Effector memory CD8-positive, alpha-beta T cell (primary cell): ENCODE measurements at places on chromosomes 12 and 14.

- H3K27ac ChIP-seq = no peak overlapping the region
- H3K4me3 ChIP-seq = no peak overlapping the region
- H3K27me3 ChIP-seq = no peaks in the 10 kb centered on the region
- peaks cover 48% of the 10 kb centered on the region for H3K36me3 ChIP-seq
These were observed 29.1 kb downstream of the ATG14 start for GRCh38 chr14:55382483-55382882.

- no peak for DNase-seq
- H3K36me3 ChIP-seq = peaks cover 44% of the 10 kb centered on the region
- peaks cover 30% of the 10 kb centered on the region for H3K4me1 ChIP-seq
- H3K27ac ChIP-seq = no peak overlapping the region
- no peak overlapping the region for H3K4me3 ChIP-seq
- no peaks in the 10 kb centered on the region for H3K27me3 ChIP-seq
These were observed 8.6 kb downstream of the RAB5B start for GRCh38 chr12:55982319-55982936.

DNA sequence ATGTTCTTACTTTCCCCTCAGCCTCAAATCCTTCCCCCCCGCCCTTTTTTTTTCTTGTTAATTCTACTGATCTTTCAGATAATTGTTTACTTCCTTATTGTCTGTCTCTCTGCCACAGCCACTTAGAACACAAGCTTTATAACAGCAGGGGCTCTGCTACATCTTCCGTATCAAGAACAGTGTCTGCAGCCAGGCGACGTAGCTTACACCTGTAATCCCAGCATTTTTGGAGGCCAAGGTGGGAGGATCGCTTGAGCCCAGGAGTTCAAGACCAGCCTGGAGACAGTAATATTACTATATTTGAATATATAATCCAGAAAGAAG lies 5.4 kb downstream of the SOS2 start:
- no peak overlapping the region for H3K4me3 ChIP-seq
- H3K27me3 ChIP-seq = no peaks in the 10 kb centered on the region
- H3K27ac ChIP-seq = peak overlapping the region; percentile 87
- H3K36me3 ChIP-seq = peaks cover 19% of the 10 kb centered on the region
- H3K4me1 ChIP-seq = peaks cover 69% of the 10 kb centered on the region
- no peak for DNase-seq

DNA sequence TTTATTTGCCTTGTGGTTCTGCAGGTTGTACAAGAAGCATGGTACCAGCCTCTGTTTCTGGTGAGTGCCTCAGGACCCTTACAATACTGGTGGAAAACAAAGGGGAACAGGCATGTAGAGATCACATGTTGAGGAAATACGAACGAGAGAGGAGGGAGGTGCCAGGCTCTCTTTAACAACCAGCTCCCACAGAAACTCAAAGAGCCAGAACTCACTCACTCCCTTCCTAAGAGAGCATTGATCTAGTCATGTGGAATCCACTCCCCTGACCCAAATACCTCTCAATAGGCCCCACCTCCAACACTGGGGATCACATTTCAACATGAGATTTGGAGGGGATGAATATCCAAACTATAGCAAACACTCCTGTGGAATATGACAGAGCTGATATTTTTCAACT lies 938.0 kb downstream of the GALC start:
- no peak overlapping the region for H3K4me3 ChIP-seq
- H3K4me1 ChIP-seq = no peaks in the 10 kb centered on the region
- no peak overlapping the region for H3K27ac ChIP-seq
- H3K27me3 ChIP-seq = no peaks in the 10 kb centered on the region
- DNase-seq = no peak
- H3K36me3 ChIP-seq = no peaks in the 10 kb centered on the region

DNA sequence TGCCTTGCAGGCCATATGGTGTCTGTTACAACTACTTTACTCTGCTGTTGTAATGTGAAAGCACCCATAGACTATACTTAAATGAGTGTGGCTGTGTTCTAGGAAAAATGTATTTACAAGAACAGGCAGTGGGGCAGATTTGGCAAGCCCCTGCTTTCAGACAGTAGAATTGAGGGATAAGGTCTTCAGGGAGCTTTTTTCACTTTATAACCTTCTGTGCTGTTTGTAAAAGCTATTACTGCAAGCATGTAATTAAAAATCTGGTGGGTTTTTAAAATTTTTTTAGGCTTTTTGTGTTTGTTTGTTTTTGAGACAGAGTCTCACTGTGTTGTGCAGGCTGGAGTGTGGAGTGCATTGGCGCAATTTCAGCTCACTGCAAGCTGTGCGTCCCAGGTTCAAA lies 73.9 kb downstream of the VEZT start:
- no peaks in the 10 kb centered on the region for H3K27me3 ChIP-seq
- H3K4me3 ChIP-seq = no peak overlapping the region
- peaks cover 5% of the 10 kb centered on the region for H3K4me1 ChIP-seq

DNA sequence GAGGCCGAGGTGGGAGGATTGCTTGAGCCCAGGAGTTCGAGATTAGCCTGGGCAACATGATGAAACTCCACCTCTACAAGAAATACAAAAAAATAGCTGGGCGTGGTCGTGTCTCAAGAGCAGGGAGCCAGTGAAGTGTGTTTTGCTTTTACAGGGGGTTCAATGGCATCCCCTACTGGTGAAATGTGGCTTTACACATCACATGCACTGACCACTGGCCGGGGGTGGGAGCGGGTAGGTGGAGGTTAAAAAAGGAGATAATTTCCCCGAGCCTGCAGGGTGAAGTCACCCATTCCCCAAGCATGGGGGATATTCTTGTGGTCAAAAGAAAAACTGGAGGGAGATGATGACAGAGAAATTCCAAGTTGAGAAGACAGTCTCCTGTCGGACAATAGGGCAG lies 63.6 kb upstream of the PWP1 start:
- peaks cover 3% of the 10 kb centered on the region for H3K4me1 ChIP-seq
- H3K27ac ChIP-seq = no peak overlapping the region
- DNase-seq = no peak
- H3K27me3 ChIP-seq = peaks cover 6% of the 10 kb centered on the region

DNA sequence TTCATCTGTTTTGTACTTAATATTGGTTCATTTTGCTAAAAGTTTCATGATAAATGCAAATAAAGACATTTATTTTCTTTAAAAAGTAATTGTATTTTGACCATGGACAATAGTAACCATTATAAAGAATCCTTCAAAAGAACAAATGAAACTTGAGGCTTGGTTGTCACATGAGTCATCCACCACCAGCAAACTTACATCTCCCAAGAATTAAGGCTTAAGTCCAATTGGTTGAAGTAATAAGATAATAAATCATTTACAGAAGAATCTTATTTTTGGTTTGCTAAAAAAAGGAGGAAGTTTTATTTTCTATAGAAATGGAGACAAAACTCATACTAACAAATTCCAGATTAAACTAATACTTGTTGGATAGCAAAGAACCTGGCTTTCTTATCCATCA lies 84.8 kb upstream of the KITLG start:
- no peaks in the 10 kb centered on the region for H3K36me3 ChIP-seq
- H3K4me3 ChIP-seq = no peak overlapping the region
- no peak for DNase-seq
- H3K4me1 ChIP-seq = no peaks in the 10 kb centered on the region
- H3K27me3 ChIP-seq = no peaks in the 10 kb centered on the region

DNA sequence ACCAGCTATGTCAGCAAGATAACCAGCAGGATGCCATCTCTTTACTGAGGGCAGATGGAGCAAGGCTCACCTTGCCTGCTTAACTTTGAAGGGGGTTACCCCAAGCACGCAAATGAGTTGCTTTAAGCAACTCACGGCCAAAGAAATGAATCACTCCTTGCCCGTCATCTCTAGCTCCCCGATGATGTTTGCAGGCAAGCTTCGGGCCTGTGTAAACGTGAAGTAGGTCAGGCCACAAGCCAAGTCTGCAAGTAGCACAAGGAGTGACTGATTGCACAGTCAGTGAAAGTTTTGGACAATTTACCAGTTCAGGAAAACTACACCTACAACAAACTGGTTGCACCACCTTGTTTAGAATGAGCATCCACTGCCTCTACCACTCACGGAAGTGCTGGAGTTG lies 699.7 kb upstream of the TBX3 start:
- H3K27me3 ChIP-seq = no peaks in the 10 kb centered on the region
- no peak overlapping the region for H3K4me3 ChIP-seq
- H3K27ac ChIP-seq = no peak overlapping the region
- H3K4me1 ChIP-seq = no peaks in the 10 kb centered on the region
- no peaks in the 10 kb centered on the region for H3K36me3 ChIP-seq

- H3K4me1 ChIP-seq = no peaks in the 10 kb centered on the region
- H3K27me3 ChIP-seq = no peaks in the 10 kb centered on the region
- H3K36me3 ChIP-seq = peaks cover 3% of the 10 kb centered on the region
These were observed 36.4 kb downstream of the CPNE8 start for GRCh38 chr12:38869036-38869435.

- DNase-seq = no peak
- H3K27ac ChIP-seq = no peak overlapping the region
- H3K4me1 ChIP-seq = no peaks in the 10 kb centered on the region
- H3K36me3 ChIP-seq = peaks cover 4% of the 10 kb centered on the region
- peaks cover 57% of the 10 kb centered on the region for H3K27me3 ChIP-seq
These were observed 58.6 kb downstream of the KCNA5 start for GRCh38 chr12:5102261-5102789.

- H3K27ac ChIP-seq = no peak overlapping the region
- H3K36me3 ChIP-seq = no peaks in the 10 kb centered on the region
- H3K27me3 ChIP-seq = no peaks in the 10 kb centered on the region
- no peak for DNase-seq
- no peaks in the 10 kb centered on the region for H3K4me1 ChIP-seq
- no peak overlapping the region for H3K4me3 ChIP-seq
These were observed 690.9 kb upstream of the FBXO33 start for GRCh38 chr14:40122968-40123648.

DNA sequence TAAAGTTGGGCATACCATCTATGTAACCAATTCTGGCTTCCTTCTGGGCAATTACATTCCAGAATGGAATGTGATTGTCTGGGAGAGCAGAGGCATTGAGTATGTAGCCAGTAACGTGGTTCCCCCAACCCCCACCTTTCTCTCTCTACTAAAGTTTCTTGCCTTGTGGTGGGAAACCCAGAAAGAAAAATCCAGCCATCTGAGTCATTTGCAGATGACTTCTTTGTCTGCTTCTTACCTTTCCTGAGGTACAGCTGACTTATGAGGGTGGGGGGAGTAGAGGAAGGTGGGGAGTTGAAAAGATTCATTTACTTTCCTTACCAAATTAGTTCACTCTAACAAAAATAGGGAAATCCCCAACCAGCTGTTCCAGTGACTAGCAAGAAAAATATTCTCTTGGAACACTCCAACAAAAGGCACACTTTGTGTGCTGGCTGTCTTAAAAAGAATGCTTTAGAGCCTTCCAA lies 112.1 kb upstream of the FRMD6 start:
- H3K27me3 ChIP-seq = peaks cover 28% of the 10 kb centered on the region
- H3K4me1 ChIP-seq = no peaks in the 10 kb centered on the region
- H3K27ac ChIP-seq = no peak overlapping the region
- no peak for DNase-seq
- H3K4me3 ChIP-seq = no peak overlapping the region
- H3K36me3 ChIP-seq = no peaks in the 10 kb centered on the region

DNA sequence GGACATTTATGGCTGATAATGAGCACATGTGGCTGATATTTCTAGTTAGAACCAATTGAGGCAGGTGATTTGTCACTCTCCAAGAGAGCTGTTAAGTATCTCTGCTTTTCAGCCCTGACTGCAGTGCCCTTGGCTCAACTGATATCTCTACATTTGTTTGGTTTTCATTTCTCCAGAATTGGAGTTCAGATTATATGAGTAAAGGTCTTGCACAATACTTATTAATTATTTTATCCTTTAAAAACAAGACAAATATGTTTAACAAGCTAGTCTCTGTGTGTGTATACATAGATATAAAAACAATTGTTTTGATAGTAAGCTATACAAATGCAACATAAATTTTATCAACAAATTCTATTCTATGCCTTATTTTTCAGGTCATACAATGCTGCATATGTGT lies 105.2 kb downstream of the BRMS1L start:
- H3K4me1 ChIP-seq = peaks cover 6% of the 10 kb centered on the region
- peaks cover 8% of the 10 kb centered on the region for H3K27me3 ChIP-seq

DNA sequence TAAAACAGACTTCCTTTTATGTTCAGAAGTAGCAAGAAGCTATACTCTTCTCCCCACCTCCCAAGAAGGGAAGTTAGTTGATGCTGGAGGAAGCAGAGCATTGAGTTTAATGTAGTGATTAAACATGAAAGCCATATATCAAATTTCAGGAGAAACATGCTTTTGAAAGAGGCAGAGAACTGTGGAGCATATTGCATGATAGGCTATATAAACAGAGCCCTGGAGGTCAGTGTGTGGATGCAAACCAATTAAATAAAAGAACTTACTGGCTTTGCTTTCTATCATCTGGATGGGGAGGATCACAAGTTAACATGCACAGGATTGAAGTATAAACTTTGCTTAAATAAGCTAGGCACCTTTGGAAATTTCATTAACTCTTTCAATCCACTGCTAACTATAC lies 94.1 kb downstream of the MSRB3 start:
- no peak overlapping the region for H3K4me3 ChIP-seq
- no peak for DNase-seq
- no peaks in the 10 kb centered on the region for H3K27me3 ChIP-seq

DNA sequence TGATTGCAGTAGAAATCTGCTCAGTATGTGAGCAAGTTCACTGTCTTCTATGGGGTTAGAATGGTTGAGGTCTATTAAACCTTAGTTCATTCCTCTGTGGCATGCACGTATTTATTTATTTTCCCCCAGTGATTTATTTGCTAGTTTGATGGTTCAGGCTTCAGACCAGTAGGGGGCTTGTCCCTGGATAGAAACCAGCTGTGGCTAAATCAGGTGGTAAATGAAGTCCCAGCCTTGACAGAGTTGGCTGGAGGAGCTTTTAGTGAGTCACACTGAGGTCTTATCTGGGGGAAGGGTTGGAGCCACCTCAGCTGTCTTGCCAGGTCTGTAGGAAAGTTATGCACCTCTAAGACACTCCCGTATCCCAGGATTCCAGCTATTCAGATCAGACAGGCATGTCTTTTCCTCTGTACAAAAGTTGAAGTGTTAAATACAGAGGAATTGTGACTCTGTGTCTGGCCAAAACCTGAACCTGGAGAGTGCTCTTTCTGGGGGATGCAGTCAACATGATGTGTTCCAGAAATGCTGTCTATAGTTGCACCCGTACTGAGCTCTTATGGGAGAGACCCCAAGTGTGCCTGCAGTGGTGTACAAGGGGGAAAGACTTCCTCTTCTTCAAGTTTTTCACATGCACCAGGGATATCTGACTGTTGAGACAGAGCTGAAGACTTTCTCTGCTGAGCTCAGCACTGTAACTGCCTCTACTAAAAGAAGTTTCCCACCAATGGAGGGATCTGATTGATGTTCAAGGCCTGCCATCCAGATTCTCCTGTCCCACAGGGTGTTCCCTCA lies 1322.1 kb downstream of the TMEM121 start:
- peaks cover 6% of the 10 kb centered on the region for H3K27me3 ChIP-seq
- no peak overlapping the region for H3K4me3 ChIP-seq
- H3K27ac ChIP-seq = no peak overlapping the region
- H3K4me1 ChIP-seq = peaks cover 21% of the 10 kb centered on the region
- peaks cover 3% of the 10 kb centered on the region for H3K36me3 ChIP-seq
- DNase-seq = no peak

- H3K36me3 ChIP-seq = no peaks in the 10 kb centered on the region
- H3K4me1 ChIP-seq = no peaks in the 10 kb centered on the region
- peak overlapping the region; percentile 55 for H3K4me3 ChIP-seq
- H3K27me3 ChIP-seq = peaks cover 73% of the 10 kb centered on the region
- no peak for DNase-seq
These were observed 886 bp upstream of the PRICKLE1 start for GRCh38 chr12:42590330-42590934.
